ENCODE measurements at places on chromosomes 11 and 22. TPM values are rescaled to one million over a fixed set of nuclear protein-coding genes. Genes with fewer than 3 reads are reported as not detected.

GGTLC2 gene
- not detected for total RNA-seq

FADS3 gene
- total RNA-seq, result 40.5 TPM

SLC6A5 gene
- not detected for total RNA-seq

B4GALNT4 gene
- 5.0 TPM for total RNA-seq

MGAT3 gene
- 11.8 TPM for total RNA-seq

EMID1 gene
- 12.0 TPM for total RNA-seq

MRGPRX4 gene
- total RNA-seq, result not detected
